ENCODE measurements at places on chromosomes 7 and 10. TPM values are rescaled to one million over a fixed set of nuclear protein-coding genes. Genes with fewer than 3 reads are reported as not detected.

MRLN gene
- not detected for total RNA-seq

GRCh38 chr7:19783541-19783940 is 10.1 kb upstream of the TMEM196 start:
- no peak for DNase-seq

DNA sequence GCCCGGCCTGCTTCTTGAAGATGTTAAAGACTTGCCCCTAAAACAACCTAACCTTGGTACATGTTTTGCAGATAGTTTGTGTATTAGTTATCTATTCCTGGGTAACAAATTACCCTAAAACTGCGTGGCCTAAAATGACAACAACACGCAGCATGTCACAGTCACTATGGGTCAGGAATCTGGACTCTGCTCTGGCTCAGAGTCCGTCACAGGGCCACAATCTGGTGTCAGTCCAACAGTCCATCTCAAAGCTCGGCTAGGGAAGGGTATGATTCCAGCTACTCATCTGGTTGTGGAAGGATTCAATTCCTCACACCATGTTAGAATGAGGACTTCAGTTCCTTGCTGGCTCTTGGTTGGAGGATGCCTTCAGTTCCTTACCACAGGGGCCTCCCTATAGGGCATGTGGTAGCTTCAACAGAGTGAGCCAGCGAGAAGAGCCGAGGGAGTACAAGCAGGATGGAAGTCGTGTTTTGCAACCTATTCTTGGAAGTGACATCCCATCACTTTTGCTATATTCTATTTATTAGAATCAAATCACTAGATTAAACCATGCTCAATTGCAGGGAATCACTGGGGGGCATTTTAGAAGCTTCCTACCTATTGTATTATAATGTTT is 71.3 kb downstream of the ANLN start:
- DNase-seq = no peak

DNA sequence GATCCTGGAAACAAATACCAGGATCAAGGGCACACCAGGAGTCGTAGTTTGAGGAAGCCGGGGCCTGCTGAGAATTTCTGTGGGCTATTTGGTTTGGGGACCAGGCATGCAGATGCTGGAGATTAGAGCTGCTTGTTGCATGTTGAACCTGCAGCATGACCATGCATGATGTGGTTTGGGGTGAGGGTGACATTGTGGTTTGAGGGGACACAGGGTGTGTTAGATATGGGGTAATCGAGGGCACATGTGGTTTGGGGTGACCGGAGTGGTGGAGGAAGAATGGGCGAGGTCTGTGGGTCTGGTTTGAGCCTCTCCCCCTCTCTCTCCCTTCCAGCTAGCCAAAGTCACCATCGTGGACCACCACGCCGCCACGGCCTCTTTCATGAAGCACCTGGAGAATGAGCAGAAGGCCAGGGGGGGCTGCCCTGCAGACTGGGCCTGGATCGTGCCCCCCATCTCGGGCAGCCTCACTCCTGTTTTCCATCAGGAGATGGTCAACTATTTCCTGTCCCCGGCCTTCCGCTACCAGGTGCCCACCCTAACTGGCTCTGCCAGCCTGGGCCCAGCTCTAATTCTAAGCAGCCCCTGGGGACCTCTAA is 10.2 kb downstream of the NOS3 start:
- DNase-seq = no peak

Measured in mesothelial cell of epicardium (in vitro differentiated cells).